ENCODE measurements at places on chromosomes 2 and 18.
A peak's percentile ranks its signal among the peaks of the same experiment; 100 is the strongest.

DNA sequence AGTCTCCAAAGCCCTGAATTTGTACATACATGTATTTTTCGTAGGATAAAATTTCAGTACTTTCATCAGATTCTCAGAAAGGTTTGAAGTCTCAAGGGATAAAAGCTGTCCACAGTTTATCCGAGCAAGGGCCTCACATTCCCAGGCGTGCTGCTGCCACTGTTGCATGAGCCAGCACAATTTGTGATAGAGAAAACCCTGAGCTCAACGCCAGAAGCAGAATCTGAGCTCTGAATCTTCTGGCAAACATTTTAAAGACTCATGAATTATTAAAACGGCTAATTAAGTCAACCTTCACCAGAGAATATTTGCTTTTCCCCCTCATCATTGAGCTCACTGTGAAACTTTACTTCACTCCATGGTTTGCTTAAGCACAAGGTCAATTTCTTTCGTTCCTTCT, 38.5 kb upstream of the STPG4 start:
- DNase-seq, result no peak

- DNase-seq, result no peak
Observed at GRCh38 chr18:68445136-68445535, 269.8 kb downstream of the TMX3 start.

DNA sequence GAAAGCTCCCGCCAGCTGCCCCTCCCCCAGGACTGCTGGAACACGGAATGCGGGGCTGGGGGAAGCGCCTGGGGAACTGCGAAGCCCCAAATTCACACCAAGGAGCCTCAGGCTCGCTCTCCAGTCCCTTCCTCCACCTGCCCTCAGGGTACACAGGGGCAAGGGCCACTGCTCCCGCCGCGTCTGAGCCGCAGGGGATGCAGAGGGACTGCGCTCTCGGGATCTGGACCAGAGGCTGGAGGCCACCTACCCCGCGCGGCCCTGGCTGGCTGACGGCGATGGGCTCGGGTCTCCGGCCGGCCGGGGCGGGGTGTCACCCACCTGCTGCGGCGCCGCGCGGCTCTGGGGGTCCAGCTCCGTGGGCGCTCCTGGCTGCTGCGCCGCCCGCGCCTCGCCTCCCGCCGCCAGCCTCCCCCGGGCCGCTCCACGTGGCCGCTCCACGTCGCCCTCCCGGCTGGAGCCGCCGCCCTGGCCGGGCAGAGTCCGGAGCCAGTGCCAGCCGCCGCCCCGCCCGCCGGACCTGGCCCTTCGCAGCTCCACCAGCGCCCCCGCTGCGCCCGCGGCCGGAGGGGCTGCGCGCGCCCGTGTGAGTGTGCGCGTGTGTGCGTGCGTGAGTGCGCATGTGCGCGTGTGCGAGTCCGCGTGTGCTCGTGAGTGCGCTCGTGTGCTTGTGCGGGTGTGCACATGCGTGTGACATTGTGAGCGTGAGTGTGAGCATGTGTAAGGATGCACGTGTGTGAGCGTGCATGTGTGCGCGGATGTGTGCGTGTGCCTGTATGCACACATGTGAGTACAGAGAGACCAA, at the start of gene CGREF1:
CGREF1 (minus strand) TSS at position 604 of the 805 bp plus-strand sequence. CDS start 14,762 bp downstream, outside the sequence.
- peak; percentile 46 for DNase-seq

DNA sequence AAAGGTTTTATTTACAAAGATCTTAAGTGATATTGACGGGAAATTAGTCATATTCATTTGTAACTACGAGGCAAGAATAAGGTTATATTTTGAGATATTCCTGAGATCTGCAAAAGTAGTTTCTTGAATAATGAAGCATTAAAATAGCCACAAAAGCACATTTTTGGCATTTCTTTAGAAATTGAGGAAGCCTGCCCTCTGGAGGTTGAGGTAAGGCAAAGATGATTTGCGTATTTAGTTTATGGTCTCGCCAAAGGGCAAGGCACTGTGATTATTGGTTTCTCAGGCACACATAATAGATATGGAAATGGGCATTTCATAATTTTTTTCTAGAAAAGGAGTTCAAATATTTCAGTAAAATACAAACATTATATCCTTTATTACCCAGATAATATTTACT, 143.7 kb upstream of the RPRM start:
- DNase-seq, result no peak

DNA sequence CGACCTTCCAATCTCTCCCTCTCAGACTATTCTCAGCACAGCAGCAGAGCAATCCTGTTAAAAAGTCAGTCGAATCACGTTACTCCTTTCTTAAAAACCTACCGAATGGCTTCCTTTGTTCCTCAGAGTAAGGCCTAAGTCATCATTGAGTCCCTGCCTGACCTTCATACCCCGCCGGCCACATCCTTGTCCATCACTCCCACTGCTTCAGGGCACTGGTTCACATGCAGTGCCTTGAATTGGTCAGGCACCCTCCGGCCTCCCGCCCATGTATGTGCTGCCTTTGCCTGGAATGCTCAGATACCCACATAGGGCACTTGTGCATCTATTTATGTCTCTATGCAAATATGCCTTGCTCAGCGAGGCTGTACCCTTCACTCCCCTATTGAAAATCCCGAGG, 206.4 kb downstream of the DLGAP1 start:
- DNase-seq, result no peak

DNA sequence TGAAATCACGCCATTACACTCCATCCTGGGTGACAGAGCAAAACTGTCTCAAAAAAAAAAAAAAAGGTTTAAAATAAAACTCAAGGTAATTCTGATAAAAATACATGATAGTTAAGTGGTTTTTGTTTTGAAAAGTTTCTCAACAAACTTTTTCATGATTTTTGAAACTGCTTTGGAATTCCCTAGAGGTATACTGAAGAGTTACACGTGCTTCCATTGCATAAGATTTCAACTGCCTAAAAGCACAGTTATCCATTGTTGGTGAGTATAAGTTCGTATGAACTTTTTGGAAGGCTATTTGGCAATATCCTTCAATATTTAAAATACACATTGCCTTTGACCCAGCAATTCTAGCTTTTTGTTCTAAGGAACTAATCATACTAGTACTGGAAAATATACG, 74.9 kb downstream of the USP34 start:
- DNase-seq, result no peak

GRCh38 chr2:127170452-127171197, 49.5 kb downstream of the CYP27C1 start:
- DNase-seq, result no peak

- no peak for DNase-seq
Observed at GRCh38 chr2:218036371-218036770, 32.7 kb upstream of the RUFY4 start.

Data from T-helper 2 cell (primary cell).